CMK (cell line): ENCODE measurements at places on chromosomes 7 and 10.

GRCh38 chr10:96093948-96094347 lies 36.1 kb upstream of the ZNF518A start:
- no peak for DNase-seq

- no peak for DNase-seq
Measured at GRCh38 chr7:10860516-10860915, 113.2 kb upstream of the PHF14 start.

DNA sequence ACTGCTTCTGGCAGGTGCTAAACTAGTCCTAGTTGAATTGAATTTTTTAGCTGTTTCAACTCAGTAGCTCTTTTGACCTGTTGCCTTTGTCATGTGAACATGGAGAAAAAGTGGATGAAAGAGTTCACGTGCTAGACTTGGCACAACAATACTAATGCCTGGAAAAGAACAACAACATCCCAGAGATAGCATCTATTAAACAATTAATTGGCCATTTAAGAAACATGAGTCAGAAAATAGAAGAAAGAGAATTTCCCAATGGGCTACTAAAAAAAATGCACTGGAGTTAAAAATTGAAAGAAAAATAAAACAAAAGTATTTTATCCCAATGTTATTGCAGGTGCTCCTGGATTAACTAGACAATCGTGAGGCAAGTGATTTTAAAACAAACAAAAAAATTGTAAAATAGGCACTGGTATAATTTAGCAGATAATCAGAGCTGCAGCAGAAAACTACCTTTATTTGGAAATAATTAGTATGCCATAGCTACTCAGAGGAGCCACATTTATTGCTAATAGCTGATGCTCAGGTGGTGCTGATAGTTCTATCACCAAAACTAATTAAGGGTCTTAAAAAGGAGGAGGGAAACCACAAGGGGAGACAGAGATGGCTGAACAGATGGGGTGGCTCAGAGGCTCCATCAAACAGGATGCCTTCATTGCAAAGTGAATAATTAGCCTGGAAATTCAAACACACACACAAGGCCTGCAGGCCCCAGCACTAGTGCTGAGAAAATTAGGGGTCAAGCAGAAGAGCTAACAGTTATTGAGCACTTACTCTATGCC lies 17.6 kb downstream of the CCDC71L start:
- no peak for DNase-seq

GRCh38 chr10:84987039-84987438 lies 658.6 kb downstream of the CCSER2 start:
- DNase-seq = no peak

GRCh38 chr7:155785536-155785935 lies 26.7 kb downstream of the SHH start:
- DNase-seq = no peak

DNA sequence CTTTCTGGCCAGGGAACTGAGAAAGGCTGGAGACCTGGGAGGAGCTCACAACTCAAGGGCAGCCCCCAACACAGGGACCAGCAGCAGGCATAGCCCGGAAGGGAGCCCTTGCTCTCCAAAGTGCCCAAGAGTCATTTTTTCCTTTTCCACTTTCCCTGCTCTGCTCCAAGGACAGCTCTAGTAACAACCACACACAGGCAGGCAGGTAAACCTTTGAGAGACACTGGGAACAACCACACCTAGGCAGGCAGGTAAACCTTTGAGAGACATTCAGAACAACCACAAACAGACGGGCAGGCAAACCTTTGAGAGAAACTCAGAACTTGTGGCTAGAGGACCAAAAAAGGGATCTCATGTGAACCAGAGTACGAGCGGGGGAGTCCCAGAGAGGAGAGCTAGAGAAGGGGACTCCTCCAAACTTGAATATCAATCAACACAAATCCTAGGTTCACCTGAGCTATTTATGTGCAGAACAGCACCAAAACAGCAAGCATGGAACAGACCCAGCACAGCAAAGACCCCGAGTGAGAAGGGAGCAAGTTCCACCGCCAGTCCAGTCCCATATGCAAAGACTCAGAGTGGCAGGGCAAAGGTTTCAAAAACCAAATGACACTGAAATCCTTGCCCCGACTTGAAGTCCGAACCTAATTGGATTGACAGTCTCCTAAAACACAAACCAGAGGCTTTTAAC lies 33.6 kb upstream of the GUSB start:
- DNase-seq = no peak

- no peak for DNase-seq
Measured at GRCh38 chr10:7945469-7946187, 108.9 kb upstream of the GATA3 start.

DNA sequence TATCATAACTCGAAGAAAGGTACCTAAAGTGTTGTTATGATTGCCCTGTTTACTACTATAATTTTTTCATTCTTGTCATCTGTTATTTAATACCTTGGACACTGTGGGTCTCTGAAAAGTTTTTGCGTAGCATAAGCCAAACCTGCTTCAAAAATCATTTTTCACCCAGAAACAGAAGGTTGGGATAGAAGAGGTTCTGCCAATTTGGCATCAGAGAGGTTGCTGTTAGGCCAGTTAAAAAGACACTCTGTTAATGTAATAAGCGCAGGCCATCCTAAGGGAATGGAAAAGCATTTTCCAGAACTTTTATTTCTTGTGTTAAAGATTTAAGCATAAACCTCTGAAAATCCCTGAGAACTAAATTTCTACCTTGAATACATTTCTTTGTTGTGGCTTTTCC lies 212.2 kb downstream of the BMPER start:
- no peak for DNase-seq

DNA sequence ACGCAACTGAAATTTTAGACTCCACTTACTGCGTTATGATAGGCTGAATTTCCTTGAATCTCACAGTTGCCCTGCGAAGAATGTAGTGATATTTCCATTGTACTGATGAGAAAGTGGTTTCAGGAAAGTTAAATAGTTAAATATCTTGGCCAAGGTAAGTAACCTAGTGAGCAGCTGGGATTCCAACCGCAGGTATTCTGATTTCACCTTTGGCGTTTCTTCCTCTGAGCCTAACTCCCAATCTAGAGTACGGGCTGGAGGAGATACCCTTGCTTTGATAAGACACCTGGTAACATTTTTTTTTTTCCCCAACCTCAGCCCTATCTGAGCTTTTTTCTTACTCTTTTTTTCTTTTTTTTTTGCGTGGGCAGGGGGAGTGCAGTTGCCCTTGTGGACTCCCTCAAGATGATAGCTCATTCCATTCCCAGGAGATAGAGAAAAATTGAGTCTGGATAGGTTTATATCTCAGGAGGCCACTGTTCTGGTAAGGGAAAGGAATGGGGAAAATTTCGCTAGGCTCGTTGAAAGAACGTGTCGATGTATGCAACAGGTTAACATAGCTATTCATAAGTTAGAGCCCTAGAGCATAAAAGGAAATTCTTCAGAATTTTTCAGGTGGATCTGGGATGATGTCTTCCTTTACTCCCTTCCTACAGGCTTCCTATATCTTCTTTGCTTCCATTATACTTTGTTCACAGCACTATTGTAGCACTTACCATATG lies 3.1 kb upstream of the TAS2R38 start:
- no peak for DNase-seq

GRCh38 chr7:128259131-128260061 lies 18.3 kb downstream of the LEP start:
- no peak for DNase-seq

DNA sequence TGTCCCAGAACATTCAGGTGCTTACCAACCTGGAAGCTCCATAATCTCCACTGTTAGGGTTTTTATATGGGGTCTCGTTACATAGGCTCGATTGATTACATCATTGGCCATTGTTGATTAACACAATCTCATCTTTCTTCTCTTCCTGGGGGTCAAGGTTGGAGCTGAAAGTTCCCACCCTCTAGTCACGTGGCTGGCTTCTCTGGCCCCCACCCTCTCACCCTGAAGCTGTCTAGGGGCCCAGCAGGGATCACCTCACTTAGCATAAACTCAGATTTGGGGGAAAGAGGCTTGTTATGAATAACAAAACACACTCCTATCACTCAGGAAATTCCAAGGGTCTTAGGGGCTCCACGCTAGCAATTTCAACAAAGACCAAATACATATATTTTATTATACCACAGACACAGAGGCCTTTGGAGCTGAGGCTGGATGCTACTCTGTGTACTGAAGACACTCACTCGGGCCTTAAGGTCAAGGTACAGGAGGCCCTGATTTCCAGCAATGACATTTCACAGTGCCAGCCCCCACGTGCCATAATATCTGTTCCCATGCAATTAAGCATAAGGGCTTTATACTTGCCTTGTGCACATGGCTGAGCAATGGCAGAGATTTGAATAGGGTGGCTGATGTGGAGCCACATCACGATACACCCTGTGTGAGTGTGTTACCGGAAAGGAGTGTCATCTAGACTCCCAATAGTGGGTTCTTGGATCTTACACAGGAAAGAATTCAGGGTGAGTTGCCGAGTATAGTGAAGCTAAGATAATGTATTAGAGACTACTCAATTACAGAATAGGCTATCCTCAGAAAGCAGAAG lies 108.2 kb downstream of the COL26A1 start:
- DNase-seq = no peak

- no peak for DNase-seq
Measured at GRCh38 chr7:50866343-50867033, 83.8 kb upstream of the GRB10 start.

GRCh38 chr7:150406567-150407421 lies 27.7 kb downstream of the ZNF775 start:
- no peak for DNase-seq

DNA sequence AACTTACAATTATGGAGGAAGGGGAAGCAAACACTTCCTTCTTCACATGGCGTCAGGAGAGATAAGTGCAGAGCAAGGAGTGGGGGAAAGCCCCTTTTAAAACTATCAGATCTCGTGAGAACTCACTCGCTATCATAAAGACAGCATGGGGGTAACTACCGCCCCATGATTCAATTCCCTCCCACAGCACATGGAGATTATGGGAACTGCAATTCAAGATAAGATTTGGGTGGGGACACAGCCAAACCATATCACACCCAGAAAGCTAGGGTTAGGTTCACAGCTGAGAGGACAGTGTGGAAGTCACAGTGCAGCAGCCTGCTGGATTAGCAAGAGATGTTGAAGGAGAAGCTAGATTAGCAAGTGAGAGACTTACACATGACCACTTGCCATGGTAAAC lies 81.6 kb downstream of the CRTAC1 start:
- peak; percentile 99 for DNase-seq

- DNase-seq = no peak
Measured at GRCh38 chr7:33076737-33077136, 14.2 kb upstream of the NT5C3A start.

DNA sequence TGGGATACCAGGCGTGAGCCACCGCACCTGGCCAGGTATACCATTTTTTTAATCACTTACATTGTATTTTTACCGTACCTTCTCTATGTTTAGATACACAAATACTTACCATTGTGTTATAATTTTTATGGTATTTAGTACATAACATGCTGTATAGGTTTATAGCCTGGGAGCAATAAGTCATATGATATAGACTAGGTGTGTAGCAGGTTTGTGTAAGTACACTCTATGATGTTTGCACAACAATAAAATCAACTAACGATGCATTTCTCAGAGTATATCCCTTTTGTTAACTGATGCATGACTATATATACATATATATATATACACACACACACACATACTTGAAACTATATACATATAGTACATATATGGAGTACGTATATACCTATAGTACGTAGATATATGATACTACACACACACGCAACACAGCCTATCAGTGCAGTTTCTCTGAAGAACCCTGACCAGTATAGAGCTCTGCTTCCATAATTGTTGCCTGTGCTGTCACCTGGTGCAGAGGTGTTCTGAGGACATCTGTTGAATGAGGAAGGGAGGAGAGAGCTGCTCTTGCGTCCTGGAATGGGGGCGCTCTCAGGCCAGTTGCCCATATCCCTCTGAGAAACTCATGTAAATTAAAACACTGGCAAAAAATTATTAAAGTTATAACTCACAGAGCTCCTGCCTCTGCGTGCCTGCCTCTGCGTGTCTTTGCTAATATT lies 315.3 kb downstream of the FGFR2 start:
- DNase-seq = no peak

DNA sequence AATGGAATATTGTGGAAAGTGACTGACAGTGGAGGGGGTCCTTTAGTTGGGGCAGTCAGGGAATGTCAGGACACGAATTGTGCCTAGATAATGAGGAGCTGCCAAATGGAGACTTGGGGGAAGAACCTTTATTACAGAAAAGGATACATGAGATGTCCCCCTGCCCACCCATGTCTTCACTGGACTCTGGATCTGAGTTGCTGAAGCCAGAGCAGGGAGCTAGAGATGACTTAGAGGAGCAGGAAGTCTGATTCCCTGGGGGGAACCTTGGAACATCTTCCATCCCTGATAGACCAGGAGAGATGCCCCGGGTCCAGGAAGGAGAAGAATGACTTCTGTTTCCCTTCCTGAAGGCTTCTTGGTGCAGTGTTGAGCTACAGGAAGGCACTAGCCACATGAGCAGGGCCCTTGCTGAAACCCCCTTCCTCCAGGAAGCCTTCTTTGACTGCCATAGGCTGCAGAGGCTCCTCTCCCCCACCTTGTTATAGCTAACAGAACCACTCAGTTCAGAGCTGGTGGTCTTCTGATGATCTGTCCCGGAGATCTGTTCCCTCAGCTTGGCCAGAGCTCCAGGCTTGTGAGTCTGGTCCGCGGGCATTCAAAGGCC lies 747 bp upstream of the NEURL1 start:
- no peak for DNase-seq

DNA sequence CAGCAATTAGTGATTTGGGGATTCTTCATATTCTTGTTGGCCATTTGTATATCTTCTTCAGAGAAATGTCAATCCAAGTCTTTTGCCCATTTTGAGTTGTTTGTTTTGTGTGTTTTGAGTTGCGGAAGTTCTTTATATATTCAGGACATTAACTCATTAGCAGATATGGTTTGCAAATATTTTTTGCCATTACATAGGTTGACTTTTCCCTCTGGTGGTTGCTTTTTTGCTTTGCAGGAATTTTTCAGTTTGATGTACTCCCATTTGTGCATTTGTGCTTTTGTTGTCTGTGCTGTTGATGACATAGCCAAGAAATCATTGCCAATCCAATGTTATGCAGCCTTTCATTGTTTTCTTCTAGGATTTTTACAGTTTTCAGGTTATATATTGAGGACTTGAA lies 63.6 kb upstream of the DNAJC1 start:
- no peak for DNase-seq

DNA sequence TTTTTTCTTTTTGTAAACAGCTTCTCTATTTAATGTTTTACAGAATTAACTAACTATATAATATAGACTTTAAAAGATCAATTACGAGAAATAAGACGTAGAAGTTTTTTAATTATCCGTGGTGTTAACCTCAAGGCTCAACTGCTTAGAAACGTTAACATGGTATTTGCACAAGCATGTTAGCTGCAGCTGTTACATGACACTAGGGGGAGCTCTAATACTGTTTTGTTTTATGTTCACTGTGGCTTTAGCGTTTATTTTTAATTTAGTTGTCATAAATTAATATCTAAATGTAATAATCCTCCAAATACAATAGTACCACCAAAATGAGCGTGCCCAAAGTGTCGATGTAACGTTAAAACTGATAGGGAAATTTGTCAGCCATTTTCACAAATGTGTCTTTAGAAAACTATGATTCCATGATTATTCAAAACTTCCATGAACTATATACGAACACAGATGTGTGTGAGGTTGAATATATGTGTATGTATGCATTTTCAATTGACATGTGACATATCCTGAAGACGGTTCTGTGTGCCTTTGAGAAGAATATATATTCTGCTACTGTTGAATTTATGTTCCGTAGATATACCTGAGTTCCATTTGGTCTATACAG lies 828.8 kb upstream of the MBL2 start:
- no peak for DNase-seq
